ENCODE measurements at places on chromosomes 7 and 10.

DNA sequence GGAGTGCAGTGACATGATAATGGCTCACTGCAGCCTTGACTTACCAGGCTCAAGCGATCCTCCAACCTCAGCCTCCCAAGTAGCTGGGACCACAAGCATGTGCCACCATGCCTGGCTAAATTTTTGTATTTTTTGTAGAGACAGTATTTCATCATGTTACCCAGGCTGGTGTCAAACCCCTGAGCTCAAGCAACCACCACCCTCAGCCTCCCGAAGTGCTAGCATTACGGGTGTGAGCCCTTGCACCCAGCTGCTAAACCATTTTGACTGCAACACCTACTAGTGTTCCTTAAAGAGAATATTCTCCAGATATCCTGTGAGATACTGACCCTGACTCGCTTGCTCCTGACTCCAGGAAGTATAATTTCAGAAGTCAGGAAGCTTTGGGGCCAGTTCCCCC lies 85.8 kb downstream of the PLXNA4 start:
- no peak for DNase-seq

GRCh38 chr10:120098232-120098930 lies 205.9 kb downstream of the SEC23IP start:
- DNase-seq = no peak

DNA sequence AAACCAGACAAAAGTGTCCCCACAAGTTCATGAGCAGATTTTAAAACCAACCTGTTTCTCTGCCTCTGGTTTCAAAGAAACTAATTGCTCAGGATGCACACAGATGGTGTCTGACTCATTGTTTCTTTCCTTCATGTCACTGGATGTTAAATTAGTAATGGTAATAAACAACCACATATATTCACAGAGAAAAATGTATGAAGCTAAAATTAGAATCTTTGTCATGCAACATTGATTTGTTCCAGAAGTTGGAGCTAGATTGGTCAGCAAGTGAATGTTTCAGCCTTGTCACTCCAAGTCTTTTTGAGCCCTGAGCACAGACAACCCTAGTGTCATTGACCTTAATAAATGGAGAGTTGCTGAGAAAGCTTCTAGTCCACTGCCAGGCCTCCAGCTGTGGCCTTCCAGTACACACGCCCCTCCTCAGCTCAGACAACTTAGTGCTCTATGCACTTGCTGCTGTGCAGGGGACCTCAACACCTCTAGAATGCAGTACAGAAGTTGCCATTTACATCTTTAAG lies 175.9 kb downstream of the CCDC71L start:
- DNase-seq = no peak

GRCh38 chr10:86346799-86347665 lies 19.6 kb downstream of the GRID1 start:
- no peak for DNase-seq

Measured in hypothalamus (tissue), 51 donors.